Heart left ventricle (tissue), 16 donors: ENCODE measurements at places on chromosomes 6 and 20. TPM values are rescaled to one million over a fixed set of nuclear protein-coding genes. Genes with fewer than 3 reads are reported as not detected.

The SLC22A7 gene
- total RNA-seq, result 0.32 TPM

- no peak for DNase-seq
Measured at GRCh38 chr6:15352220-15352619, 106.4 kb downstream of the JARID2 start.

DNA sequence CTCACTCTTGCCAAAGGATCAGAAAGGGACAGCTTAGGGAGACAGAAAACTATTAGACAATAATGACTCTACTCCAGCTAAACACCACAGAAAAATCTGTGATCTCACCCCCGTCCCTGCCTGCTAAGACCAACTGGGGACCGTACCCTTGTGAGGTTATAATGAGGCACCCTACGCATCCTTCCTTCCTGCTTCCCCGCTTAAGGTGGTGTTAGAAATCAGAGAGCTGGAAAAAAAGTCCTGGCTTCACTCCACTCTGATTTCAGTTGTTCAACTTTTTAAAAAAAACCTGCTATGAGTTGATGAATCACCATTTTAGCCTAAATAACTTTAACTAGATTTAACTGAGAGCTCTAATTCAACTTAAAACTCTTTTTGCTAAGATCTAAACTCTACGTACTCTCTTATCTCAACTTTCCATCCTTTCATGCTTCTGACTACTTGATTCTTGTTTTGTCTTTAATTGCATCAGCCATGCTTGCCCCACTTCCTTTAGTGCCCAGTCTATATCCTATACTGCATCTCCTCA is 35.8 kb upstream of the TMEM14A start:
- DNase-seq, result no peak

DNA sequence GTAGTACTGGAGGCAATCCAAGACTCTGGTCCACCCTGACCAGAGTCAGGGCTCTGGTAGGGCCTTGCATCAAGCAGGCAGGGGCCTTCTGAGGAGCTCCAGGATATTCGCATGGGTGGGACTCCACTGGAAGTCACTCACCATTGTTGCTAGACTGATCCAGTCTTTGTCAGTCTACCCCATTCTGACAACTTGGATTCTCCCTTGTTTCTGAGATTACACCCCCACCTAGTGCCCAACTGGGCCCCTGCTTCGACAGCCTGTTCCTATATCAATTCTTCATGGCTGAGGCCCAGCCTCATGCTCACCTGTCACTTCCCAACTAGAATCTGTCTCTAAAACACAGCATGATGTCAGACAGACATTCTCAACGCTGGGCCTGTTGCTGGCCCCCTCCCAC is 5.2 kb downstream of the SLC35D3 start:
- DNase-seq, result no peak
